ENCODE measurements at places on chromosomes 13 and 19. TPM values are rescaled to one million over a fixed set of nuclear protein-coding genes. Genes with fewer than 3 reads are reported as not detected.

CYP4F11 gene
- total RNA-seq = 88.9 TPM

TEX29 gene
- total RNA-seq = not detected

KLHL1 gene
- total RNA-seq = not detected

SPTBN4 gene
- total RNA-seq = 0.68 TPM

PLPP2 gene
- 2.7 TPM for total RNA-seq

NDUFB7 gene
- 81.7 TPM for total RNA-seq

TRPM4 gene
- 9.2 TPM for total RNA-seq

FGF22 gene
- not detected for total RNA-seq

GNA15 gene
- 3.9 TPM for total RNA-seq

KLK2 gene
- total RNA-seq = not detected

ELSPBP1 gene
- total RNA-seq = not detected

PLIN4 gene
- total RNA-seq = 28.4 TPM

KIR3DL3 gene
- not detected for total RNA-seq

RLN3 gene
- not detected for total RNA-seq

FBN3 gene
- total RNA-seq = 0.37 TPM

SMIM24 gene
- 8.6 TPM for total RNA-seq

ACP7 gene
- not detected for total RNA-seq

PSPN gene
- total RNA-seq = 0.55 TPM

Data from right lobe of liver (tissue), 6 donors.